ENCODE measurements at places on chromosomes 4 and X. TPM values are rescaled to one million over a fixed set of nuclear protein-coding genes. Genes with fewer than 3 reads are reported as not detected.

DNA sequence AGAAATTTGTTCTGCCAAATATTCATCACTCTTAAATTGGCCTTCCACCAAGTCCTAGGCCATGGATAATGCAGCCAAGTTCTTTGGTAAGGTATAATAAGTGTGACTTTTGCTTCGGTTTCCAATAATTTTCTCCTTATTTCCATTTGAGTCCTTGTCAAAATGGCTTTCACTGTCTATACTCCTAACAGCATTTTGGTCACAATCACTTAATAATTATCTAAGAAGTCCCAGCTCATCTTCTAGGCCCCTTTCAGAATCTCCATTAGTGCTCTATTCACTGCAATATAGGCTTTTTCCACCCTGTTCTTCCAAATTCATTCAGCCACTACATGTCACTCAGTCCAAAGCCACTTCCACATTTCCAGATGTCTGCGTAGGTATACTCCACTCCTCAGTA is 51.0 kb upstream of the SPIN4 start:
- no peak for DNase-seq

- DNase-seq: no peak
Observed at GRCh38 chr4:127309369-127310102, 323.2 kb upstream of the INTU start.

Gene GAGE13
- not detected for total RNA-seq

DNA sequence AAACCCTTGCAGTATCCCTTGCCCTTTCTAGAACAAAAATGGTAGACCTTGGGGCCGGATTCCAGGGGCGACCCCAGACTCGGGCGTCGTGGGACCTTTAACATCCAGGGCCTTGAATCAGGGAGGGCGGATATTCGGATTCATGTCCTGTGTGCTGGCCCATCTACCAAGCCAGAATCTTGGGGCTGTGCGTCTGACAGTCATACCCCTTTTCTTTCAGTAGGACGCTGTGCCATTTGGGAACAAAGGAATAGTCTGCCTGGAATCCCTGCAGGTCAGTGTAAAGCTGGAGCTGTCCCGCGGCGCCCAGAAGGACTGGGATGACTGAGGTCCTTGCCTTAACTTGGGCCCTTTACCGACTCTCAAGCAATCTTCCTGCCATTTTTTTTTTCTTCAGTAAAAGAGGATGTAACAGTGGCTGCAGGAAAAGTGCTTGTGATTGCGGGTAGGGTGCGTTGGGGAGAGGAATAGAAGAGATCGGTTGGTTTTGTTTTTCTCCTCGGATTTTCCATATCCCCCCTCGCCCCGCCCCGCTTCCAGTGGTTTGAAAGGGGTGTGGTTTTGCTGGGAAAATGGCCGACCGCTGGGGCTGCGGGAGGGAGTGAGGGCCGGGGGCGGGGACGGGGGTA is 518 bp downstream of the ARMCX1 start:
- no peak for DNase-seq

Gene F8A2
- total RNA-seq: not detected

Gene UGT2A1
- not detected for total RNA-seq

DNA sequence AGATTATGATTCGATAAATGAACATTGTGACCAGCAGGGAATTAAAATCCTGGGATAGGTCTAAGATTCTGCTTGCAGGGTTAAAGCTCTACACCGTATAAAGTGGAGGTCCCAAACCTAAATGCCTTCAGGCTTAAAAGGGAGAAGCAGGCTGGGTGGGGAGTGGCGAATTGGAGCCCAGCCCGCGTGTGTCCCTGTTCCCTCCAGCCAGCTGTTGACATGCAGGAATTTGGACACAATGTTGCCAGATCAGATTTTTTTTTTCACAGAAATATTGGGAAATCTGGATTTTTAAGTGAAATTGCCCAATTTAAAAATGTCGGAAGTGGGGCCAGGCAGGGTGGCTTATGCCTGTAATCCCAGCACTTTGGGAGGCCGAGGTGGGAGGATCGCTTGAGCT is 60.5 kb downstream of the ELF4 start:
- no peak for DNase-seq

Gene GPRASP2
- 0.48 TPM for total RNA-seq

- DNase-seq: no peak
Observed at GRCh38 chrX:30939928-30940327, 50.9 kb upstream of the TAB3 start.

DNA sequence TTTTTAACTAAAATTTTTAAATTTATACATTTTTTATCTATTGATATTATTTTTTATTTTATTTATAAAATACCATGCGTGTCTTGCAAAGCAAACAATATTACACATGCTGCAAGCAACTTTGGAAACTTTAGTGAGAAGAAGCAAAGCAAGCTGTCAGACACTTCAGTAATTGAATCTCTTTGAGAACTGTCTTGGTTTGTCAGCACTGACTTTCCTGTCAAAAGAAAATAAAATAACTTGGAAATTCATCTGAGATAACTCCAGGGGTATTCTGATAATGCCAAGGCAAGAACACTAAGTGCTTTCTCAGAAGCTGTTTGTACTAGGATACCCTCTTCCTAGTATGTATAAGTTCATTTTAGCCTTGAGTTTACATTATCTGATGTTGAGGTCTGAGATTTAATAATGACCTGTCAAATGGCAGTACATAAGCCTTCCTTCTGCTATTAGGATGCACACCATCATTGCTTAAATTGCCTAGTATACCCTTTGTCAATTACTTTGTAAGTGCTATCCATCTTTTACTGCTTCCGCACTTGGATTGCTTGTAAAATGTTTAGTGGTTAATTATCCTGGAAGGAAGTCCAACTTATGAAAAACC is 624.2 kb upstream of the AGA start:
- DNase-seq: no peak

- DNase-seq: no peak
Observed at GRCh38 chrX:31213941-31214340, 142.1 kb upstream of the FTHL17 start.

Gene HPSE
- total RNA-seq: 12.4 TPM

DNA sequence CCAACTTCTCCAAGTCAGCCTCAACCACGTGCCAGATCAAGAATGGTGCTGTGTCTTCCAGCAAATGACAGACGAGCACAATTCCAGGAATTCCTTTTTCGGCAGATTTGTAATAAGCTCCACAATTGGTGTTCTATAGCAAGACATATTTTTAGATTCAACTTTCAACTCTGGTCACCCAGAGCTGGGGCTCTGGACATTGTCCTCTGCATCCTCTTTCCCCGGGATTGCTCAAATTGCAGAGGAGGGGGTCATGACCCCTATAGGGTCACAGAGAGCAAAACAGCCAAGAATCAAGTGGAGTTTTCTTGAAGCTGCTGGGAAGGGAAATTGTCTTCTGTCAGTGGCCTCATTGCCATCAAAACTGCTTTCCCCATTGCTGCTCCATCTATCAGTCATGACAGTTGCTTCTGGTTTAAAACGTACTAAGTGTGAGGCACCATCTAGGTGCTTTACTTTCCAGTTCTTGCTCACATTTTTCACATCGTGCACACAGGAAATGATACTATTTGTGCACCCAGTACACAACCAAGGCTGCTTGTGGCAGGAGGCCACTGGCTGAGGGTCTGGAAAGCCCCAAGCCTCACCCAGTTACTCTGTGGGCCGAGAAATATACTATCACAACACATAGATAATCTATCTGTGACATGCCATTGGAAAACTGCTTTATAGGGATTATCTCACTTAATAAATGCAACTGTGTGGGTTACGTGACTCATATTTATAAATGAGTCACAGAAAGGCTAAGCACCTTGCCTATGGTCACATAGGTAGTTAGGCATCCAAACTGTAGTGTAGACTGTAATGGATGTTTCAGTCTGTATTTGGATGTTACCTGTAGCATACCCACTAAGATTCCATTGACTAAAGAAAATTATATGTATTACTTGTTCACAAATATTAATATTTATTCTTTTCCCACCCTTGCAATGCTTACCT is 91.7 kb upstream of the PHOX2B start:
- DNase-seq: no peak

- DNase-seq: no peak
Observed at GRCh38 chr4:146582864-146583263, 55.8 kb upstream of the POU4F2 start.

- no peak for DNase-seq
Observed at GRCh38 chr4:141652161-141652778, 15.9 kb downstream of the IL15 start.

GRCh38 chr4:105807496-105807895 is 87.8 kb upstream of the NPNT start:
- DNase-seq: no peak

Gene RAB40AL
- total RNA-seq: 0.93 TPM

- no peak for DNase-seq
Observed at GRCh38 chr4:79088946-79089691, 149.9 kb upstream of the PAQR3 start.

Gene HEPH
- not detected for total RNA-seq

- no peak for DNase-seq
Observed at GRCh38 chr4:178808106-178808505, 1365.9 kb upstream of the AGA start.

Gene HPGDS
- total RNA-seq: 1.5 TPM
